ENCODE measurements at places on chromosomes 2 and 18.
A peak's percentile ranks its signal among the peaks of the same experiment; 100 is the strongest.

- DNase-seq: peak; percentile 76
Measured at GRCh38 chr2:63189026-63189425, 138.4 kb downstream of the OTX1 start.

GRCh38 chr2:135125940-135126339 is 73.8 kb downstream of the RAB3GAP1 start:
- no peak for DNase-seq

- no peak for DNase-seq
Measured at GRCh38 chr18:23938901-23939341, 75.6 kb upstream of the TTC39C start.

GRCh38 chr2:207549145-207549544 is 19.4 kb downstream of the CREB1 start:
- no peak for DNase-seq

DNA sequence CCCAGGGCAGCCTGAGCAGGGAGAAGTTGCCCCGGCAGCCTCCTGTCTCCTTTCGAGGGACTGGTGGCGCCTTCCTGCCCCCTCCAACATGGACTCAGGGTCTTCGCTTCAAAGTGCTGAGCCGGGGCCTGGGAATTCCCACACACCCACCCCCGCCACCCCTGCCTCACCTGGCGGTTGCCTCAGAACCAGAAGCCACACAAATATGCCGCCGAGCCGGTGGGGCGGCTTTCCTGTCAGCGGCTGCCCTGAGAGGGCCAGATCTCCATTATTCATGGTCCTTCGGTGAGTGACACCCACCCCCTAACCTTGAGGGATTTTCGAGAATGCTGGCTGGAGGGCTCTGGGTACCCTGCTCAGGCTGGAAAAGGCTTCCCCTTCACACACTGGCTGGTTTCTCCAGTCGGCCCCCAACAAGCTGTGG is 71.7 kb downstream of the SMAD7 start:
- no peak for DNase-seq

DNA sequence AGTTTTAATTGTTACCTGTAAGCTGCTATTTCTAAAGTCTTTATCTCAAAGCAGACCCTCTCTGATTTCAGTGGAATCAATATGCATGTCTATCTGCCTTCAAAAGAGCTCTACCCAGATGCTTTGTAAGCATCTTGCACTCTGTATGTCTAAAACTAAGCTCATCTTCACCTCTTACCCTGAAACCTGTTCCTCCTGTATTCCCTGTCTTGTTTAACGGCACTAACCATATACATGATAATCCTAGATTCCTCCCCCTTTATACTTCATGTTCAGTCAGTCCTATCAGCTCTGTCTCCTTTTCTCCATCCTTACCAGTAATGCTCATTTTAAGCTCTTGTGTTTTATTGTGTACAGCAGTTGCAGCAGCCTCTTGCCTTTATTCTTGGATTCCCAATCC is 12.8 kb downstream of the ZC3H15 start:
- no peak for DNase-seq

GRCh38 chr2:74764429-74765272 is 69.3 kb upstream of the HK2 start:
- DNase-seq: no peak

- DNase-seq: no peak
Measured at GRCh38 chr2:223747392-223748042, 89.9 kb downstream of the AP1S3 start.

DNA sequence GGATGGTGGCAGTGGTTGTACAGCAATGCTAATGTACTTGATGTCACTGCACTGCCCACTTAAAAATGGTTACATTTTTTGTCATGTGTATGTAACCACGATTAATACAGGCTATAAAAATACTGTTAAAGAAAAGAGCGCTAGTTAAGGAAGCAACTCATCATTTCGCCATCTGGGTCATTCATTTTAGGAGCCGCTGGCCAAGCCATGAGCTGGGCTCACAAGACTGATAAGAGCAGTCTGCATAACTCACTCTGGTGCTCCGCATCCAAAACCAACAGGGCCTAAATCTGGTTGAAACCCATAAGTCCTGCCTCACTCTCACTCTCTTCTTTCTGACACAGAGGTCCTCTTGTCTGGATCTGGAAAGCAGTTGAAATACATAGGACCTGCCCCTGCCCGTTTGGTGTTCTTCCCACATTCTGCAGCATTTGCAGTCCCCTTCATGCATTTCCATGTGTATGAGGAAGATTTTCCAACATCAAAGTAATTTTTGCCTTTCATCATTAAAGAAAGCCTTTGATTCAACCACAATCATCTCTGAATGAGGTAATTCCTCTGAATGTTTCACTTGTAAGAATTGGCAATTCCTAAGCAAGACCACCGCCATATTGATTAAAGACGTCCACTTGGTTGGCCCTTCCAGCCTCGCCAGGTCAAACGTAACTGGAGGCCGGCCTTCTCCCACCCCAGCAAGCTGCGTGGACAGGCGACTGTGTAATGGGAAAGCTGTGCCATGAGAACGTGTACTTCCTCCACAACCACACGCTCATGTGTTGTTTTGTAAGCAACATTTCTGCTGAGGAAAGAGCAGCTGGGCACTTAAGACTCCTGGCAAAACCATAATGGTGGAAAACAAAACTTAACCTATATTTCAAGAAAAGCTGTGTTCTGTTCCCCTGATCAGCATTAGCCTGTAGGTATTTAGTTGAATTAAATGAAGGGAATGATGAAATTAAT is 112.2 kb downstream of the VAPA start:
- no peak for DNase-seq

DNA sequence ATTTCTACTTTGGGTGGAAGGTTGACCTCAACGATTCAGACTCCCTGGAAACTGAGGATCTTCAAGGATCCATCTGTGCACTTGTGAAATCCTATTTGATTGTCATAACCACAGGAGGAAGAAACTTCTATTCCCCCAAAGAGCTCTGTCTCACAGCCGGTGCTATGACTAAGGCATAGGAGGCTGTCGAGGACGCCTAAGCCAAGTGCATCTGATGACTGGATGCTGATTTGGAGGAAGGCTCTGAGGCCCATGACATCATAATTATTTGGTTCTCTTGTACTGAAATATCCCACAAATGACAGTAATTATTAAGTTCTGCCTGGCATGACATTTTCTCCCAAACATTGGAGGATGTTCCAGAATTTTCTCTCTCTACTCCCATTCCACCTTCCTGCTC is 13.8 kb upstream of the KCNF1 start:
- no peak for DNase-seq

GRCh38 chr18:50441501-50441900 is 66.7 kb downstream of the SKA1 start:
- DNase-seq: no peak

DNA sequence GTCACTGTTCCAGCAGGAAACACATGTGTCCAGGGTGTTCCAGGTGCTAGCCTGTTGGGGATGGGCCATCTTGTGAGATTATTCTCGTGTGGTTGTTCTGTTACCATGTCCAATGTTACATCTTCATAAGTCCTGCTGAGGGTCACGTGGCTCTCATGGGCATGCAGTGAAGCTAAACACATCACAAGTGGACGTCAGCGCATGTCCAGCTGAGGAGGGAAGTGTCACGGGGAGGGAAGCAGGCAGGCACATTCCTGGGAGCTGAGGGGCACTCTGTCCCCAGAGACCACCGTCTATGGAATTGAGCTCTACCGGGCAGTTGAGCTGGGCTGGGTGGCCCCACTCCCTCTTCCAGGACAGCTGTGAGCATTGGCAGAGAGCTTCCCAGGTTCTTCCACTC is 155.3 kb upstream of the TWIST2 start:
- no peak for DNase-seq

DNA sequence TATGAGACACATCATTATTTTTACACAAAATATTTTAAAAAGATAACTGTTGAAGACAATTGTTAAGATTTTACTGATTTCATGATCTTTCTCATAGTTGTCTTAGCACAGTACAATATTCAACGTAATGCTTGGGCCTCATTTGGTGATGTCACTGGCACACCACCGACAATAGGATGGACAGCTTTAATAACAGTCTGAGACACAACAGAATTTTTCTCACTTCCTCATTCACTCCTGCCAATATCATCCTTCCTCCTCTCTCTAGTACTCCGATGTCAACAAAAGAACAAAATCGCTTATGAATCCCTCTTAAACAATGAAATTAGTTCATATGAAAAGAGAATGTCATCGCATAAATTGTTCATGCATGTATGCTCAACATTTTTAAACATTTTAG is 461.9 kb upstream of the CDH7 start:
- no peak for DNase-seq

GRCh38 chr2:241323778-241324177 is 8.1 kb downstream of the SEPTIN2 start:
- DNase-seq: no peak

GRCh38 chr18:76259711-76260110 is 235.3 kb downstream of the ZNF516 start:
- no peak for DNase-seq

GRCh38 chr2:196601430-196602306 is 37.8 kb upstream of the CCDC150 start:
- no peak for DNase-seq

DNA sequence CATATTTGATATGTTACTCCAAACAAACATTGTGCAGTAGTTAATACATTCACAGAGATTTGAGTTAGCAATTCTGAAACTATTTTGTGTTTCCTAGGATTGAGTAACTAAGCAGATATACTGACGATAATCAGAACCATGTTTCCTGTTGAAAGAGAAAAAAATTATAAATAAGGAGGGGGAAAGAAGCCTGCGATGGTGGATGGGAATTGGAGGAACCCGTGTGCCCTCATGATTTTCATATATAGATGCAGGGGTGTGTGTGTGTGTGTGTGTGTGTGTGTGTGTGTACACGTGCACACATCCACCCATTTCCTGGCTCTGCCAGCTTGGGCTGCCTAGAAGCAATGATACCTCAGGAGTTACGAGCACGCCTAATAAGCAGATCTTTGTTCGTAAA is 56.9 kb downstream of the LPIN2 start:
- DNase-seq: no peak

GRCh38 chr2:27537287-27537686 is 40.6 kb downstream of the GCKR start:
- no peak for DNase-seq

- DNase-seq: peak; percentile 45
Measured at GRCh38 chr2:137865954-137866540, 98.2 kb upstream of the HNMT start.

DNA sequence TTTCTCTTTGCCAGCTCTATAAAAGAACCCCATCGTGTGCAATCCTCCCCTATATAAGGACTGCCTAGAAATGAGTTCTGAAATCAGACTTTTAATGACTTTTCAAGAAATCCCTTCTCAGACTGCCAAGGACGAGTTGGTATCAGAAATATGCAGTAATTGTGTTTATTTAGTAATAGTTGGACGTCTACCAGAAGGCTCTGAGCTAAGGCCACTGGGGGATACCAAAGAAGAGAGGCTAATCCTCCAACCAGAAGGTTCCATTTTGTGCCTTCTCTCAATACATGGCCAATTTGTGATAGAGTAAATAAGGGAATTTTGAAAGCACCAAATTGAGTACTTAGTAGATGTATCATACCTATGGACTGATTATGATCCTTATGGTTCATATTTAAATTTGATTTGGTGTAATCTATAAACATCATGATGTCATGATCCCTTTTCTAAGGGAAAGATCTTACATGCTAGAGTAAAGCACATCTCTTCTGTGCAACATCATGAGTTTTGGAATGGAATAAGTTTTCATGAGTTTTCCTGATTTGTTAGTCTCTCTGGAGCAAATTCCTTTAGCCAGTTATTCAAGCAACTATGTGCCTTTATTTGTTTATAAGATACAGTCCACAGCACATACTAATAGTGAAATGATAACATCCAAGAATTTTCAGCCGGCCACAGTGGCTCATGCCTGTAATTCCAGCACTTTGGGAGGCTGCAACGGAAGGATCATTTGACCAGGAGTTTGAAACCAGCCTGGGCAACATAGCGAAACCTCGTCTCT is 82.2 kb upstream of the LTBP1 start:
- DNase-seq: no peak

GRCh38 chr2:137677466-137677865 is 286.8 kb upstream of the HNMT start:
- DNase-seq: no peak

DNA sequence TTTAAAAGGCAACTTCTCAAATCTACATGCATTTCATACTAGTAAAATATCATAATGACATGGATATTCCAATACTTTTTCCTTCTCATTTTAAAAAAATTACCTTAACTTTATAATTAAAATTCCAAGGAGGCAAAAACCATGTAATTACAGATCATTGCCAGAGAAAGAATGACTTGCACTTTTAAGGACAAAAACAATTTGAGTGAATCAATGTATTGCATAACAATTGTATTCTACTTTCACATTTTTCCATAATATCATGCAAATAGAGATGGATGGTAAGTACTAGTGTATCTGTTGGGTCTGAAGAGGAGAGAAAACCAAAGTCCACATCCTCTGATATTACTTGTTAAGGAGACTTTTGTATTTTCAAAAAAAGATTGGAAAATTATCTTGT is 89.5 kb upstream of the NCK2 start:
- DNase-seq: no peak
